Activated T-cell treated with anti-CD3 and anti-CD28 coated beads for 24 hours (primary cell): ENCODE measurements at places on chromosomes 1 and 21.

- no peak for DNase-seq
These were observed 139.1 kb downstream of the SLC45A1 start for GRCh38 chr1:8456991-8457390.

- DNase-seq = no peak
These were observed 12.1 kb downstream of the ATP6V1G3 start for GRCh38 chr1:198528364-198528763.

DNA sequence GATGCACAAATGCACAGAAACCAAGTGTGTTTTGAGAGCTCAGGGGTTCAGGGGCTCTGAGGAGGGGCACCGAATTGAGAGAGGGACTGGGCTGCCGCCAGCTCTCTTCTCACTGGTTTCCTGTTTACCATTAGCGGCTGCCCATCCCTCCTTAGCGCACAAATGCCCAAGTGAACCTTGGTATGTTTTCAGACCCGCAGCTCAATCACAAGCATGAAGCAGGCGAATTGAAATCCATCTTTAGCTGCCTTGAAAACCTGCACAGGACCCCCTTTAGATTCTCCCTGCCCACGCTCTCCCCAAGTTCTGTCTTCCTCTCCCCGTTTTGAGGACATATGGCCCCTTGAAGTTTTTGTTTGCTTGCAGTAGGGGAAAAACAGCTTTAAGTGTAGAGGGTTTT, 61.1 kb upstream of the ACOT11 start:
- no peak for DNase-seq

DNA sequence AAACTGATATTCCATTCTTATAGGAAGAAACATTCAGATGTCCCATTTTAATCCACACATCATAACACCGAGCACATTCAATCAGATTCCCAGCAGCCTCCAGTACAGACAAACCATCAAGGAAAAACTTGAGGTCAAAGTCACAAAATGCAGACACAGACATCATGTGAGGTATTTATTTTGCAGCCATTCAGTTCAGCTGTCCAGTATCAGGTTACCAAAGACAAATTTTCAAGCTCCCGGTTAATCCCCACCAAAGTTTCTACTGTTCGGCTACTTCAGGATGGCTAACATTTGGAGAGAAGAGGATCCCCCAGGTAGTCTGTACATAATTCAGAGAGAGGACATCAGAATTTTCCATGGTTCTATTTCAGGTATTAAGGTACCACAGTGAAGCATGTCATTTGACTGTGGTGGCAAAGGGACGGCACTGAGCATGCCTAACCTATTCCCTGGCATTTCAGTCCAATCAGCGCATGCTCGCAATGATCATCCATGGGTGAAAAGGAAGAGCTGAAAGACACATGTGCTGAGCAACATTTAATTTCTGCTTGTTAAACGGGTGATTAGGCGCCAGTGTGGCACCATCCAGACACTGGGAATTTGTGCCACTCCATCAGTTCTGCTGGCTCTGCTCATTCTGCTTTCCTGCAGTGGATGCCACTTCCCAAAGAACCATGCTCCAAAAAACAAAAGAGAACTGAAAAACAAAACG, 13.6 kb upstream of the NDC1 start:
- DNase-seq = no peak

DNA sequence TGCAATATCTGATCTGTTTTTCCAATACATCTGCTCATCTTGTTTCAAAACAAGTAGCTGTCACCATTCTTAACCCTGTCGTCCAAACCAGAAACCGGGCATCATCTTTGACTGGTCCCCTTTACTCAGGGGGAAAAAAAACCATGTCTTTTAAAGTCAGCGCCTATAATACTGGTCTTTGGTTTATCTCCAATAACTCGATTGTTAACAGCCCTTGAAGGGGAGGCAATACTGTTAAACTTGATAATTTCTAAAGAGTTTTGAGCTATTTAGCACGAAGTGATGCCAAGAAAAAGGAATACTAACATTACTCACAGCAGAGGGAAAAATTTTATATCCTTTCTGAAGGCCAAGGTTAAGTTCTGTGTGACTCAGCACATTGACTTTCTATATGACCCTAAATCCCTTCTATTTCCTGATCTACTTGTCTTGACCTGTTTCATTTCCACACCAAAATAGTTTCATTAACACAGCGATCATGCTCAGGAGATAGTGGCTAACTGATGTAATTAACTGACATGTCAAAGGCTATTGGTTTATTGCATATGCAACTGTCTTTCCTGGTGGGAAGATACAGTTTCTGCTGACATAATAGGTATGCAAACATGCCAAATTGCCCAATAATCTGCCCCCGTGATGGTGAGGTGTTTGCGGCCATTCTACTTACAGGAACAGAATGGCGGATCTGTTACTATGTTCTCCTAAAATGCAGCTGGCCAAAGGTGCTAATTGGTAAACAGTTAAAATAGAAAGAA, 59.1 kb downstream of the NFIA start:
- no peak for DNase-seq

DNA sequence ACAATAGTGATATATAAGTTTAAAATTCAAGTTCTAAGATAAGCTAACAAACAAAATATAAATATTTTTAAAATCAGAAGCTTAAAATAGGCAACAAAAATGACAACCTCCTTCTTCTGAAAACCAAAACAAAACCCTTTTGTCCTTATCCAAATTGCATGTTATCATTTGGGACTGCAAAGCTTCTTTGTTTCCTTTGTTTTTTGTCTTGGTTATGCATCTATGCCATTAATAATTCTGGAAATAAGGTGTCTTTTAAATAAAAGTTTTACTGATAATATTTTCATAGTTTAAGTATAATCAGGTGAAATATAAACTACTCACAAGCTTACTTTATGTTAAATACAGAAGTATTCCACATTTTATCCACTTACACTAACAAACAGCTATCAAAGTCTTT, 20.5 kb downstream of the ADSS2 start:
- DNase-seq = no peak

DNA sequence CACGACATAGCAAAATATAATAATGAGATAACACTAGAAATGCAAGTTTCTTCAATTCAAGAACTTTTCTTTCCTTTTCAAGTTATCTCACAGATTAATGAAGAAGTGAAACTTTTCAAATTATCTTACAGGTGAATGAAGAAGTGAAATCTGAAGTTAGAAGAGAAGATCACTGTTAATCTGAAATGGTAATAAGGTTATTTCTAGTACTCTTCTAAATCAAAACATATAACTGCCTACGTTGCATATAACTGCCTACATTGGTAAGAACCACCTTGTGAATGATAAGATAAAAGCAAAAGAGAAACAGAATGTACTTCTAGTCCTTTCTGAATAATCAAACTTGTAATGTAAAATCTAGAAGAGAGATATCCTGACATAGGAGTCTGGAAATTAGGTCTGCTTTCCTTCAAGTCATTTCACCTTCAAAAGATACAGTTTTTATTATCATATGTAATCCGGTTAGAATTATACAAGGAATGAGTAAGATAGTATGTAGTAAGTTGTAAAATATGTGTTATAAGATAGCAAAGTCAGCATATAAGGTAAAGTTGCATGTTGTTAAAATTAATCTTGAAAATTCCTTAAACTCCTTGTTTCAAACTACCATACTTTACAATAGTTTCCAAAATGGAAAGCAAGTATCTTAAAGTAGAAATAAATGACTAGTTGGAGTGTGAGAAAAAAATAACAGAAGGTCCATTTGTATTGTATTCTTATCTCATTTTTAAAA, 522.4 kb upstream of the ZRANB2 start:
- no peak for DNase-seq

DNA sequence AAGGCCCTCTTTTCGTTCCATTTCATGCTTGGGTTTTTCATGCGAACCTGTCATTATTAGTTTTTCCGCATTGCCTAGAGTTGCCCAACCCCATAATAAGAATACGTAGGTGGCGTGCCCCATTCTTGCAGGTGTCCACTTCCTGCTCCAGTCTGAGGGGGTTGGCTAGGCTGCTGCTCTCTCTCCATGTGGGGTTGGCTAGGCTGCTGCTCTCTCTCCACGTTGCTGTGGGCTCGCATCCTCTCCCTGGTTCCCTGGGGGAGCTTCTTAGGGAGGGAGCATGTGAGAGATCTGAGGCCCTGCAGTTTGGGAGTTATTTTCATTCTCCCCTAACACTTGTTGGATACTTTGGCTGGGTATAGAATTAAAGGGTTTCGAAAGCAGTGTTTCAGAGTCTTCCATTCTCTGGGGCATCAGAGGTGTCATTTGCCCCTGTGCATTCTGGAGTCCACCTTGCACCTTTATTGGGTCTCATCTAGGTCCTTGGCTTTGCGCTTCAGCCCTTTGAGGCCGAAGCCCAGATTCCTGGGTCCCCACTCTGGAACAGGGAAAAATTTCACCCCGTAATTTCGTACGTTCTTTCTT, 8.6 kb downstream of the C1orf35 start:
- DNase-seq = no peak

- no peak for DNase-seq
These were observed 64.1 kb downstream of the PEX14 start for GRCh38 chr1:10538646-10539355.

DNA sequence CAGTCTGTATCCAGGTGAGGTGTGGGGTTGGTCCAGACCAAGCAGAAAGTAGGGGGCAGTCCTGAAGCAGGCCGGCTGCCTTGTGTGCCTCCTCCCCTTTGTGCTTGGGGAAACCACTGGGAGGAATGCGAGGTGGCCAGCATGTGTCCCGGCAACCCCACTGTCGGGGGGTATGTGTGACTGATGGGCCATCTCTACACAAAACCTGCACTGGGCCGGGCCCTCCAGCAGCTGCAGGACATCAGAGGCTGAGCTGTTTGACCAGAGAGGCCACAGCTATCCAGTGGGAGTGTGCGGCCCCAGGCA, 33.3 kb downstream of the TMEM51 start:
- DNase-seq = no peak

DNA sequence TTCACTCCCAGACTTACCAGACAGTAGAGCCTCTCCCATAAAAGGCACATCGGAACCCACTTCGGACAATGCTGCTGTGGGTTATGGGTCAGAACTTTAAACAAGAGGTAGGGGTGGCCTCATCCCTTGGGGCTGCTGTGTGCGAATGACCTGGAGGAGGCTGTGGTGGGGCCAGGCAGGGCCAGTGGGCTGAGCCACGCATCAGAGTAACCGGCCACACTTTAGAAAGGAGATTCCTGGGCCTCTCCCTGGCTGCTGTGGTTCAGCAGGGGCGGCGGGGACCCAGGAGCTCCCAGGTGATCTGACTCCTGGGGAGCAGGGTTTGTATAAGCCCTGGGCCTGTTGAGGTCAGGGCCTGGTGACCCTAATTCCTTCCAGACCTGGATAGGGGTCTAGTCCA, 110.2 kb upstream of the C1orf174 start:
- DNase-seq = no peak

DNA sequence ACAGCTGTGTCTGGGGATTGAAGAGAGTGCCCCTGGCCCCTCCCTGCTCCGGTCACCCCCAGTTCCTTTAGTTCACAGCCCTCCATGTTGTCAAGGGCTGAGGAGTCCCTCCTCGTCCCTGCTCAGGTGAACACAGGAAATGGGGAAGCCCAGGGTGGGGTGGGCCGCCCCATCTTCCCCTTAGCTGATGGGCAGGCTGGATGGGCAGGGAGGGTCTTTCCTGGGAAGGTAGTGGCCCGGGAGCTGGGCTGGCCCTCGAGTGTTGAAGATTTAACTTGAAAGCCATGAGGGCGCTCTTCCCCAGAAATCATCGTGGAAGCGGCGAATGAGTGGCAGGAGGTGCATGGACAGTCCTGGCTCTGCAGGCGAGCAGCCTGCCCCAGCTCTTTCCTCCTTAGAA, 18.3 kb upstream of the NPHP4 start:
- no peak for DNase-seq

- no peak for DNase-seq
These were observed 2.5 kb upstream of the MFAP2 start for GRCh38 chr1:16982902-16983301.

GRCh38 chr1:23554127-23554480, 5.2 kb downstream of the ID3 start:
- DNase-seq = no peak

GRCh38 chr1:62401034-62401760, 35.7 kb upstream of the USP1 start:
- no peak for DNase-seq

DNA sequence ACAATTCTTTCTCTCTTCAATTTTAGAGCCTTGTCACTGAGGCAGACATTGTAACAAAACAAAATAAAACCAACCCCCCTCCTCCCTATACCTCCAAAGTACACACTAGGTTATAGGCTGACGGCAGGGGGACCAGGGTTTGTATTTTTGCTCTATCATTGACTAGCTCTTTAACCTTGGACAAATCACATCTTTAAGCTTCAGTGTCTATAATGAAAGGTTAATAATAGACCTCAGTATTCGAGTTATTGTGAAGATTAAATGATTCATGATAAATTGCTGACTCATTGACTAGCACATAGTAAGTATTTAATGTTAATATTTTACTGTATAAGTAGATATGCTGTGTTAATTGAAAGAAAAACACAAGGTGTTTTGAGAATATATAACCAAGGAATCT, 1267.6 kb upstream of the ADGRL2 start:
- DNase-seq = no peak

GRCh38 chr21:42565886-42566523, 52.4 kb downstream of the SLC37A1 start:
- no peak for DNase-seq
